ENCODE measurements at places on chromosomes 6 and 20.

GRCh38 chr6:90024633-90025032 lies 130.4 kb downstream of the GJA10 start:
- DNase-seq, result no peak

DNA sequence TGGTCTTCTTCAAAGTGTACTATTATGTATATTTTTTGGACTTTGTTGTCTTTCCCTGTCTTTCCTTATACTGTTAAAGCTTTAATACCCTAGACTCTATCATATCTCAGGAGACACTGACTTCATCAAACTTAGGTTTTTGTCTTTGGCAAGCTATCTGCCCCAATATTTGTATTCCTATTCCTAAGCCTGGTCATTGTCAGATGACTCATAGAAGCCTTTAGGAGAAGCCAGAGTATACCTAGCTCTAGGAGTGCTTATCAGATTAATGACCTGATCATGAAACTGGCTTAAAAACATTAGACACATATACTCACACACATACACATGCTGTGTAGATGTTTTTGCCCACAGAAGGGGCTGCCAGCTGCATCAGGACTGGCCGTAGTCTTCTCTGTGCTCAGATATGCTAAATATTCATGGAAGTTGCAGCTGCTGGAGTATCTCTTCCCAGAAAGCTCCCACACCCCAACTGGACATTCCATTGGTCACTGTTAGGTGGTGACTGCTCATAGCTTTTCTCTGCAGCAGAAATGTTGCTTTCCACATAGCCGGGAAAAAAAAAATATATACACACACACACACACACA lies 102.0 kb downstream of the ANKS1A start:
- DNase-seq, result peak; percentile 27

DNA sequence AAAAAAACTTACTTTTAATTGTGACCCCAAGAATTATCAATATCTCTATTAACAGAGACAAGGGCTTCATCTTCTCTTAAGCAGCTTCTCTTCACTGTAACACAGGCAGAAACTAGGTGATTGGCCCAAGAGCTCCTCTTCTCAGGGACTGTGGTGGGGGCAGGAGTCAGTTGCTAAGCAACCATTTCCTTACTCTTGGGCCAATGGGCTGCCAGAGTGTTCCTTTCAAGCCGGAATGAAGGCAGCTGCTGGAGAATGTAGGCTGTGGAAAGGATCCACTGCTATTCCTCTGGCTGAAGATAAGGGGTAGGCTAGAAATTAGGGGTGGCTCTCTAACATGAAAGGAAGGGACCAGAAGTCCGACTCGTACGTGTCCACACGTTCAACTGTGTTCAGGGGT lies at the start of gene SEL1L2:
Gene SEL1L2 (minus strand): TSS at position 150 of the 400 bp plus-strand sequence. CDS start 80 bp downstream, at position 70.
- DNase-seq, result no peak

GRCh38 chr6:158707120-158707820 lies 57.4 kb downstream of the SYTL3 start:
- DNase-seq, result peak; percentile 38

All from fibroblast of skin of scalp (primary cell).